ENCODE measurements at places on chromosomes 6 and 20.

- no peak for DNase-seq
These were observed 279.7 kb downstream of the RNGTT start for GRCh38 chr6:88683734-88684133.

- DNase-seq = no peak
These were observed 122.8 kb downstream of the TASP1 start for GRCh38 chr20:13515796-13516558.

GRCh38 chr6:152637296-152638047 lies at the start of gene SYNE1:
SYNE1 (minus strand) TSS chr6:152637362; CDS start chr6:152628331, 9,031 bp downstream.
- DNase-seq = no peak

DNA sequence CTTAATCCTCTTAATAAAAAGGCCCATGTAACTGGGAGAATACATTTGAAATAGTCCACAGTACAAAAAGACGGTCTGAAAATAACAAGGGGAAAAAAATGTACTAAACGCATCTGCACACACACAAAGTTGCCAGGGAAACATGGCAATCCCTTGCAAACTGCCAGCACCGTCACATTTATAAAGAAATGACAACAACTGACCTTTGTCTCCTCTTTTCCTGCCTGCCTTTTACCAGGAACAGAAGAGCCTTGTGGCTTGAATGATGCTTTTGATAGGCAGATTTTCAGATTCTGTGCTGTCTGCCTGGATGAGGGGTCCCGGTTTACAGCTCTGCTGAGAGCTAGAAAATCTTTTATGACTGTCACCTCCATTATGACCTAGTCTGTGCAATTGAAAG lies 308.6 kb upstream of the ZFP64 start:
- no peak for DNase-seq

GRCh38 chr20:42338294-42339201 lies 720.4 kb upstream of the CHD6 start:
- DNase-seq = no peak

GRCh38 chr20:15848995-15849610 lies 724.1 kb downstream of the KIF16B start:
- DNase-seq = no peak

DNA sequence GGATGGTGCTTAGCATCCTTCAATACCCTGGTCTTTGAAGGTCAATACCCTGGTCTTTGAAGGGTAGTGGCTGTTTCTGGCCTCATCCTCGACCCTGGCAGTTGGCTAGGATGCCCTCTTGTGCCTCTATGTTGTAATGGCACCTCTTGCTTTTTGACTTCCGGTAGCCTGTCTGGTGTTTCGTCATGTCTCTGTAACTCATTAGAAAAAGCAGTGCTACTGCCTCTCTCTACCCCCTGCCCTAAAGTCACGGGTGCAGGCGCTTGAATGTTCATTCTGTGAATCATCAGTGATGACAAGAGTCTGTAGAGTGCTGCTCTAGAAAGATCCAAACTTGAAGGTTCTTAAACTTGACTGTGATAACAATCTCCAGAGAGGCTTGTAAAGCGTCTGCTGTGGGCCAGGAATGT lies 28.3 kb downstream of the RSPO4 start:
- peak; percentile 1 for DNase-seq

DNA sequence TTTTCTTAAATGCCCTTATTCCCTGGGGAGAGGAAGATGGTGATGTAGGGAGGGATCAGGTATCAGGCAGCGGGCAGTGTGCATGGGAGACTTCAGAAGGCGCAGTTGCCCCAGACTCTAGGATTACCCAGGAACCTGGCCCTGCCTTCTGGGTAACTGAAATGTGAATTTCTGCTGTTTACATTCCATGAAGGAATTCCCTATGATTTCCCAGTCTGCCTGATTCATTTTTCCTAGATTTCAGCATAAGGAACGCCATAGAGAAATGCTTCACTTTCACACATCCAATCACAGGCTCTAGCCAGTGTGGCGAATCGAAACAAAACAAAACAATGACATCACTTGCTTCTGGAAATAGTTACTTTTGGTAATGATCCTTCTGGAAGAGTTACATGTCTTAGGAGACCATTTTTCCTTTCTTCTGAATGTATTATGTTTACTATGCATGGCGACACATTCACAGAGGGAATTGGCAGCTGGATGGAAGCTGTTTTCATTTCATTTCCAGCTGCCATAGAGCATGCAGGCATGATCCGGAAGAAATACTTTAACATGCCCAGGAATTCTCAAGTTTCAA lies 33.3 kb downstream of the LRP11 start:
- DNase-seq = no peak

GRCh38 chr6:167832497-167833395 lies 6.0 kb downstream of the AFDN start:
- DNase-seq = peak; percentile 31

DNA sequence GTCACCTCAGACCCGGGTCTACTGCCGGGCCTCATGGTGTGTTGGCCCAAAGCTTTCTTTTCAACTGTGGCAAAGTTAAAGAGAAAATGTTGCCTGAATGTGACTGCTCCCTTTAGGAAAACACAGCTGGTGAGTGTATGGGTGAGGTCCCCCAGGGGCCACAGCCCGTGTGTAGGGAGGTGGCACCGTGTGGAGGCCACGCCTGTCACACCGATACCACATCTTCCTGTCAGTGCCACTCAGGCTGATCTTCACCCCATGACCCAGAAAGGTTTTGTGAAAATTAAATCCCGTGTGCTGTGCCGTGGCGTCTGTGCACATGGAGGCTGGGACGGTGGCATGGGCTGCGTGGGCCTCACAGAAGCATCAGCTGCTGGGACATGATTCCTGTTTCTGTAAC lies 10.7 kb upstream of the ADRM1 start:
- no peak for DNase-seq
